HuH-7 (cell line): ENCODE measurements at places on chromosomes 7 and 10.
A peak's percentile ranks its signal among the peaks of the same experiment; 100 is the strongest.

DNA sequence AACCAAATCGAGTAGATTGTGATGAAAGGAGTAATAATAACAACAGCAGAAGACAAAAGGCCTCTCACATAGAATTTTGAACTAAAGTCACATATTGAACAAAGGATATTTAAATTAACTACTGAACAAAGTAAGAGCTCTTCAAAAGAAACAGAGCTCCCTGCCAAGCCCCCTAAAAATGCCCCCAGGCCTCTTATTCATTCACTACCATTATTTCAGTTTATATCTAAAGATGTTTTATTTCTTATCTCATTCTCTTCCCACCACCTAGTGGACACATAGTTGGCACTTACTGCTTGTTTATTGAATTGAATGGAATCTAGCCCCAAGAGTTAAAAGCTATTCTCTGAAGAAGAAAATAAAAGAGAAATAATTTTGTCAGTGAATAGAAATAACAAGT lies 37.4 kb downstream of the VCL start:
- no peak for DNase-seq

- no peak for DNase-seq
These were observed 57.3 kb downstream of the INPP5F start for GRCh38 chr10:119782981-119783664.

DNA sequence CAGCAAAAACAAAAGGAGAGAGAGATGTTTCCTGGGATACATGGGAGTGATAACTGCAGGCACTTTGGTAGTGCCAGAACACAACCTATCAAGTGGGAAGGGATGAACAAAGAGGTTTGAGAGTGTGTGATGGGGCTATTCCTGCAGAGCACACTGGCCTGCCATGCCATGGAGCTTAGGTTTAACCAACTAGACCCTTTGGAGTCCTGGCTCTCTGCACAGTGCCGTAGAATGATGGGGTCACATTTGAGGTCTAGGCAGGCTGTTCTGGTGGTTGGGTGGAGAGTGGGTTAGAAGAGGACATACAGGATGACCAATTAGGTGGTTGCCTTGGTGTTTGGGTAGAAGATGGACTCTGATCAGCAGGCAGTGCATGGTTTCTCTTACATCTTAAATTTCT lies 101.9 kb upstream of the HABP2 start:
- DNase-seq = no peak

GRCh38 chr10:23694921-23695824 lies 256.3 kb downstream of the OTUD1 start:
- DNase-seq = no peak

DNA sequence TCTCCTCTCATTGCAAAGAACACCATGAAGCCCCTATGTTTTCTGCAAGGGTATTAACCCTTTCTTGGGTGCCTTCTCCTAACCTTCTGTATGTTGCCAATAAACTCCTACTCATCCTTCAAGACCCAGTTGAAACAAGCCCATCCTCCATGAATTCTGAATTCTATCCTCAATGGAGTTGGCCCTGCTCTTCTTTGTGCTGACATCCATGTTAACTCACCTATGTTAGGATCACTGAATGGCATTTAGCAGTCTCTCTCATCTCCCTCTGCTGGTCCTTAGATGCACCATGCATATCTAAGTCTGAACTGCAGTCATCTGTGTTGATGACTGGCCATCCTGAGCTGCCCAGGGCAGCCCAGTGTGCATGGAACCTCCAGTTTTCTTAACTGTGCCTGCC lies 129.8 kb downstream of the BUB3 start:
- peak; percentile 44 for DNase-seq

DNA sequence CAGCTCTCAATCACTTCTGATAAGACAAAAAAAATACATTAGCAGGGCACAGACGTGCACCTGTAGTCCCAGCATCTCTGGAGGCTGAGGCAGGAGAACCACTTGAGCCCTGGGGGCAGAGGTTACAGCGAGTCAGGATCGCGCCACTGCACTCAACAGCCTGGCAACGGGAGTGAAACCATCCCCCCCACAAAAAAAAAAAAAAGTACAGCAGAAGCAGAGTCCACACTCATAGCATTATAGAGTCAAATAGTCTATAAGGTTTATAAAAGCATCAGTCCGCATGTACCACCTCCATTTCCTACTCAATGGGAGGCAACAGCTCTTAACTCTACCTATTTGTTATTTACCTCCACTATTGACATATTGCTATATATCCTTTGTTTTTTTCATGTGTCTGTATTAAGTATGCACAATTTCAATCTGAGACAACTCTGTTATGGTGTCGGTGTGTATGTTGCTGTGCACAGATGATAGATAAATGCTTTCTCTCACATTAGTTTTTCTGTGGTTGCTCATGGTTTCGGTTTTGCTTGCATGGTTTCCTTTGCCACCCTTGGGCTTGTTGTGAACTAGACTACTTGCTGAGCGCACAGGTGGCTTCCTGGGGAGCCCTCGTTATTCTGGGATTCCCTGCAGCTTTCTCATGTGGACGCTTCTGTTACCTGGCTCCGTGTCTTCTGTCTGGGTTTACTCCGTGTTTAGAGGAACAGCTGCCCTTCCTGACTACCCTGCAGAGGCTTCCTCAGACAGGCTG lies 40.4 kb downstream of the PROSER2 start:
- no peak for DNase-seq

GRCh38 chr10:129744134-129745111 lies 219.7 kb downstream of the EBF3 start:
- DNase-seq = no peak

DNA sequence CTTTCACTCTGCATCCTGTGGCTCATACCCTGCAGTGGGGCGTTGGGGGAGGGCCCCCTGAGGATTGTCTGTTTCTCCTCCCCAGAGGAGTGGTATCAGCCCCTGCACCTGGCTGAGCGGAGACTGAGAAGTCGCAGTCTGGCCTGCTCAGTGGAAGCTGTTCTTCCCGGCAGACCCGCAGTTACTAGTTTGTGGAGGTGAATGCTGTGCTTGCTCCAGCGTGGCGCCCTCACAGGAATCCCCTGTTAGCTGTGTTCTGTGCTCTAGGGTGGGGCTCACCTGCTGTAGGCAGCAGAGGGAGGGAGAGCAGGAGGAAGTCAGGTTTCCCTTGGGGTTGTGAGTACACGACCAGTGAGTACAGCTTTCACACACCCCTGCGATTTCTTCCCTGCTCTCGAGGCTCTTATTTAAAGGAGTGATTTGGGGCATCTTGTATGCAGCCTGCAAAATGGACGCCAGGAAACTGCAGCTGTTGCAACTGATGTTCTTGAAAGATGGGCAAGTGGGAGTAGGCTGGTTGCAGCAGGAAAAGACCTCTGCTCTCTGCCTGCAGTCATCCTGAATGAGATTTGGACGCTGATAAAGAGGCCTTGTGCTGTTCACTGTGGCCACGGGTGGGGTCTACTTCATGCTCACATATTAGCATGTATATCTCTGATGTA lies 66.4 kb downstream of the HK1 start:
- DNase-seq = no peak

GRCh38 chr7:10720042-10720441 lies 253.6 kb upstream of the PHF14 start:
- no peak for DNase-seq
